ENCODE measurements at places on chromosomes 2 and 18.

DNA sequence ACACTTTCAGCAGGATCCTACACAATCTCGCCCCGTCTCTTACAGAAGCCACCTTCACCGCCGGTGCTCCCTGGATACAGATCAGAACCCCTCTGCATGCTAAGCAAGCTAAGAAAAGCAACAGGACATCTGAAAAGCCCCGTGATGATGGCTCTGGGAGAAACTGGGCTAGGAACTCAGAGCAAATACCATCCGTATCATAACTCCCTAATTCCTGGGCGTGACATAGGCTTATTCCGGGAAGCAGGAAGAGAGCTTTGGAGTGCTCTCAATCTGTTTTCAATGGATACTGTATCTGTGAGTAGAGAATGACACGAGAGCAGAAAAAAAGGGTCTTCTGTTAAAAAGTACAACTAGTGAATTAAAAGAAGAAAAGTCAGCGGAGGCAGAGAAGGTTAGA, 121.6 kb downstream of the SPP2 start:
- no peak for DNase-seq

- no peak for DNase-seq
These were observed 1178.5 kb upstream of the ACVR2A start for GRCh38 chr2:146666340-146666739.

- no peak for DNase-seq
These were observed 5.3 kb downstream of the ZEB2 start for GRCh38 chr2:144514616-144515091.

- DNase-seq: no peak
These were observed 100.8 kb downstream of the OSBPL6 start for GRCh38 chr2:178295115-178295514.

GRCh38 chr18:41144441-41144840, 810.6 kb upstream of the PIK3C3 start:
- DNase-seq: no peak

DNA sequence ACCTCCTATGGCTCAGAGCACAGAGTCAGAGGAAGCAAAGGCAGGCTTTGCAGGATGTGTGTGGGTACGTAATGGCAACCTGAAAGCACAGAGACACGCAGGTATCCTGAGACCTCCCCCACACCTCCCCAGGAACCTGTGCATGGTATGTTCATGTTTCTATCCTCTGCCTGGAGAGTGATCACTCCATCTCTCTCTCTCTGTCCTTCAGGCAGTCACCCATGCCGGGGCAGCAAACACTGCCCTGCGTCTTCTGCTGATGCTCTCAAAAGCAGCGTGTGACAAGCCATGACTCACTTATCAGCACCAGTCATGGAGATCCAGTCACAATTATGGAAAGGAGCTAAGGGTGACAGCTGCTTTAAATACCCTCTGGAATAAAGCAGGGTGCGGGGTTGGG, 52.7 kb downstream of the PDCL3 start:
- no peak for DNase-seq

DNA sequence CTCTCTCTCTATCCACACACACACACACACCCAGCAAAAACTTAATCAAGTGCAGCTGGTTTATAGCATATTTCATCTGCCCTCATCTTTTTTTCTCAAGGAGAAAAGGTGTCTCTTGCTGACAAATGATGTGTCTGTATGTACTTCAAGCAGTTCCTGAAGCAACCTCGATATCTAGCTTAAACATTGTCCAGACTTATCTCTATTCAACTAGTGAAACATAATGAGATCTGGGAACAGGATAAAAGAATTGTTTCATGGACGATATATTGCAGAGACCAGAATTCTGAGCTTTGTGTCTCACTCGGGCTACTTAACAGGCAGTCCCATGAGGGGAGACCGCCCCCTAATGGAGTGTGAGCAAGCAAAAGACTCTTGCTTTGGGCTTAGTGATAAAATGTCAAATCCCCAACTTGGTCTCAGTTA, 929.2 kb upstream of the SOX11 start:
- no peak for DNase-seq

GRCh38 chr18:74316257-74317170, 875 bp downstream of the C18orf63 start:
- DNase-seq: no peak

GRCh38 chr2:200689115-200689514, 103.3 kb downstream of the AOX1 start:
- DNase-seq: no peak

- no peak for DNase-seq
These were observed 165.8 kb upstream of the EPB41L3 start for GRCh38 chr18:5709476-5710095.

- DNase-seq: no peak
These were observed 523.4 kb upstream of the FANCL start for GRCh38 chr2:58764338-58765104.

GRCh38 chr18:10860928-10861327, 288.4 kb downstream of the PIEZO2 start:
- DNase-seq: no peak

DNA sequence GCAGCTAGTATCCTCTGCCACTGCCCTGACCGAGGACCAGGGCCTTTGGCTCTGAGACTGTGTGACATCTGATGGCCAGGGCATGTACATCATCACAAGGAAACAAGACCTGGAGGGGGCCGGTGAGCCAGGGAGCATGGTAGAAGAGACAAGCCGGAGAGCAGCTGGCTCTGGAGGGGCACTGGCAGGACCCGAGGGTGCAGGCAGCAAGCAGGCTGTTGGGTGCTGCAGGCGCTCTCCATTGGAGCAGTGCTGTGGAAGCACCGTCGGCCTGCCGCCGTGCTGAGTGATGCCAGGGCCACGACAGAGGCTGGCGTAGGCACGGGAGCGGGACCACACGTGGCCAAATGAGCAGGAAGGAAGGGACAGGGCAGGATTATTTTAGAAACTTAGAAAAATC, 335.2 kb downstream of the GBX2 start:
- no peak for DNase-seq
